ENCODE measurements at places on chromosomes 16 and 17.

- DNase-seq, result no peak
Measured at GRCh38 chr16:86714166-86714565, 135.8 kb downstream of the FOXL1 start.

DNA sequence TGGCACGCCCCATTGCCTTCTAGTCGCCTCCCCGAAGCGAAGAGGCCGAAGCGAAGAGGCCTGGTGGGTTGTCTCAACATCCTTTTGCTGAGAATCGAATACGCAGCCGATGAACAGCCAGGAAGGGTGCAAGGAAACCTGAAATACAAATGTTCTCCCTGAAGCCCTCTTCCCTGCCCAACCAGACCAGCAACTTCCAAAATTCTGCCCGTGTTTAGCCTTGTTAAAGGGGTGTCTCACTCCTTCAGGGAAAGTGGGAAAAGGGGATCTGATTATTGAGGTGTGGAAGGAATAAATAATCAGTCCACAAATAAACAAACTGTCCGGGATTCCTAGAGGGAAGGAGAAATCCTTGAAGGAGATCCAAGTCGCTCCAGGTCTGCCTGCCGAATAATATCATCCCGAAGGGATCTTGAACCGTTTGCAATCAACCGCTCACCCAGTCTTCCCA is 1.4 kb upstream of the FOXC2 start:
- DNase-seq, result no peak

GRCh38 chr16:54211203-54211602 is 75.4 kb downstream of the IRX3 start:
- no peak for DNase-seq

DNA sequence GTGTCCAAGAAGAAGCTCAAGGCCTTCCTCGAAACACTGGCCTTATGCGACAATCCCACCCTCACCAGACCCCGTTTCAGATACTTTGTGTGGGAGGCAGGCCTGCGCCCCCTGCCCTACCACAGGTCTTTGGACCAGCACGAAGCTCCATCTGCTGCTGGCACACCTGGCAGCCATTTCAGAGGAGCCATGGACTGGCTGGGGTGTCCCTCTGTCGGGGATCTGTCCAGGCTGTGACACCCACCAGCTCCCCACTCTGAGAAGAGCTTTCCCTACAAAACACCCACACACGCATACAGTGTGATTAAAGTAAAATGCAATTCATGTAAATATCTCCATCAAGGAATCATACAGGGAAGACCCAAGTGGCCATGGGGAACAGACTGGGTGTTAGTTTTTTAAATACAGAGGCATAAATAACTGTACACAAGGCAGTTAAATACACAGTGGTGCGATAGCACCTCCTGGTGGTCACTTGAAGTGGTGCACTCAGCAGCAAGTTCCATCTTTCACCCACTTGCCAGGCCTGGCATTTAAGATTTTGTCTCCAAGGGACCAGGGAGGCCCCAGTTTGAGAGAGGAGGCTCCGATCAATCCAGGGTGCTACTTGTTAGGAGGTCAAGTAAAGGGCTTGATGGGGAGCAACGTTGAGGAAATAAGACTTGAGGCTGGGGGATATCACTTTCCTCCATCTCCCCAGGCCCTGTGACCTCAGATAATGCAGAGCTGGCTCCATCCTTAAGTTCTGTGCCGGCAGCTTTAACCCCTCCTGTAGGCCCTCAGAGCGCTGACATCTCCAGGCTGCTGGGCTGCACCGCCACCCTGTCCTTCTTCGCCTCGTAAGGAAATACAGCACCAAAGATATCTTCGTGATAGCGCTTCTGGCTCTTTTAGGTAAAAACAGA is 43.6 kb downstream of the NOS2 start:
- no peak for DNase-seq

- no peak for DNase-seq
Measured at GRCh38 chr16:6124136-6124535, 1026.5 kb upstream of the EEF2KMT start.
